GM13977 (cell line): ENCODE measurements at places on chromosomes 12 and 14.
A peak's percentile ranks its signal among the peaks of the same experiment; 100 is the strongest.

GRCh38 chr14:61484826-61485584, 163.6 kb downstream of the PRKCH start:
- no peak for DNase-seq

- no peak for DNase-seq
Observed at GRCh38 chr12:42982828-42983227, 393.3 kb upstream of the PRICKLE1 start.

- DNase-seq = no peak
Observed at GRCh38 chr12:95231190-95231589, 13.6 kb downstream of the VEZT start.

DNA sequence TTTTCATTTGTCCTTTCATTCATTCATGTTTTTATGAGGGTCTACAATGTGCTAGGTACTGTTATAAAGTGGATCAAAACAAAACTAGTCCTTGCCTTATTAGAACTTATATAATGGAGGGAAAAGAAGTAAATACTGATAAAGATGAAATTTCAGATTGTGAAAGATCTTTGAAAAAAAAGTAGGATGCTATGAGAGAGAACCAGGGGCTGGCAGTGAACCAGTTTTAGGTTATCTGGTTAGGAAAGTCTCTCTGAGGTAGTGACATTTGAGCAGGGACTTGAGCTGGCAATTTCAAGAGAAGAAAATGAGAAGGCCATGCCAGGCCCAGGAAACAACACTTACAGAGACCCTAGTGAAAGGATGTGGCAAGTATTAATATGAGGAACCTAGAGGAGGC, 57.3 kb upstream of the E2F7 start:
- DNase-seq = no peak

- no peak for DNase-seq
Observed at GRCh38 chr14:72350215-72350614, 418.0 kb downstream of the RGS6 start.

DNA sequence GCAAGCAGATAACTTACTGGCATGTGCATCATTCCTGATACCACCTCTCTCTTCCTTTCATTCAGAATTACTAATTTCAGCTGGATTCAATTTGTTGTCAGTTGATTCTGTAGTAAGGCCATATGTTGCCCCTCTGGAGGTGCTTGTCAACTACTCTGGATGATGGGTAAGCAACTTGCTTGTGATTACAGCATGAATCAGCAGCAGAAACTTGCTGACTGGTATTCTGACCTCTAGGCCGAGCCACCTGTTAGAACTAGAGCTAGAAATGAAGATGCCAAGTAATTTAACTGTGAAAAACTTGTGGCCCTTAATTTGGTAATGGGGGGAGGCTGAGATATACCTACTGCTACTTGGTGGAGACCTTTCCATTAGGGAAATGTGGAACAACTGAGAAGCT, 5.1 kb downstream of the RNF10 start:
- no peak for DNase-seq

DNA sequence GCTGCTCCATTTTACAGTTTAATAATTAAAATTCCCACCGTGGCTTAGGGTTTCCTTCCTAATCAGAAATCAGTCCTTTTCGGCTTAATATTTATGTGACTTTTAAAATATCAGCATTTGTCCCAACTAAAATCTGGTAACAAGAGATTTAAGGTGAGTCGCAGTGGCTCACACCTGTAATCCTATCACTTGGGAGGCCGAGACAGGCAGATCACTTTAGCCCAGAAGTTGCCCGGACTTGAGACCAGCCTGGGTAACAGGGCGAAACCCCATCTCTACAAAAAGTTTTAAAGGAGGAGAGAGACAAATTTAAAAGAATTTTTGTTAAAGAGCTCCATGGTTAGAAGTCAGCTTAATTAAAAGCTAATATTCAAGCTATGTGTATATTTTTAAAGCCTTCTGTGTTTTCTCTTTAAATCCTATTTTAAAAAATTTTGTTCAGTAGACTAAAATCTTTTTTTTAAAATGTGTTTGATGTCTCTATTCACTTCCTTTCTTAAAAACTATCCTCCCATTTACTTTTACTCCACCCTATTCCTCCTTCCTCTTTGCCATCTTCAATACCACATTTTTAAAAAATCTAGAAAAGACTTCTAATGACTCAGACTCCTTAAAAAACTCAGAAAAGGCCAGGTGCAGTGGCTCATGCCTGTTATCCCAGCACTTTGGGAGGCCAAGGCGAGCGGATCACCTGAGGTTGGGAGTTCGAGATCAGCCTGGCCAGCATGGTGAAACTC, 3.8 kb upstream of the TAC3 start:
- DNase-seq = no peak

- no peak for DNase-seq
Observed at GRCh38 chr12:1188016-1188415, 197.0 kb downstream of the ERC1 start.

DNA sequence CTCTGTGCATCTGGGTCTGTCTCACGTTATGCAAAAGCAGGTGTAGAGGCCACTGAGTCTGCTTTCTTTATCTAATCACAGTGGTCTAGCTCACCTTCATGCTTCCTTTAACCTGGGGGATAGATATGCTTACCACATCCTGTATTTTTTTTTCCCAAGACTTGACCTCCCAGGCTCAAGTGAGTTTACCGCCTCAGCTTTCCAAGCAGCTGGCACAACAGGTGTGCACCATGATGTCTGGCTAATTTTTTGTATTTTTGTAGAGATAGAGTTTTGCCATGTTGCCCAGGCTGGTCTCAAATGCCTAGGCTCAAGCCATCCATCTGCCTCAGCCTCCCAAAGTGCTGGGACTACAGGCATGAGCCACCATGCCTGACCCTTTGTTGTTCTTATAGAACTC, 236.0 kb downstream of the ATP23 start:
- no peak for DNase-seq

DNA sequence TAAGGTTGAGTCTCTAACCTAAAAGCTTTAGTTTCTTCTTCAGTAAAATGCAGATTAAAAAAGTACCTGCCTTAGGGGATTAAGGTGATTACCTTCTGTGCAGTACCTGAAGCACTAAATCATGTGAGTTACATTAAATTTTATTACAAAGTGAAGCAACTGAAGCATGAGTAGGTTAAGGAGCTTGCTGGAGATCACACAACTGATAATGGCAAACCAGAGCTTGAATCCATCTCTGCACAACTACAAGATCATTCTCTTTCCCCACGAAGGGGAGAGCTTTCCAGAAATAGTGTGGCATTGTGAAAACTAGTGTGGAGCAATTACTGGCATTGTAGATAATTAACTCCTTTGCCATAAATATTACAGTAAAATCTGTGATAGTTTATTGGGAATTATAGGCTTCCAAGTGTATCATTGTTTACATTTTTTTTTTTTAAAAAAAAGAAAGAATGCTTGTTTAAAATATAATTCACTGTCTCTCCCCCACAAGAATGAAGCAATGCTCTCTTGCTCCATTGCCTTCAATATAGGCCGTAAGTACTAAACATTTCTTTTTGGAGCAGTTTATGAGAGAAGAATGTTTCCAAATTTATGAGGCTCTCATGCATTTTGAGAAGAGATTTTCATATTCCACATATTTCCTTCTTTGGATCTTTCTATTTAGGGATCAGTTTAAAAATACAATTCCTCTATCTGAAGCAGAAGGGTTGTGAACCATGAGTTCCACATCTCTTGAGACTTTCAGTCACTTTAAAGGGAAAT, 20.5 kb downstream of the SLC38A2 start:
- DNase-seq = no peak

DNA sequence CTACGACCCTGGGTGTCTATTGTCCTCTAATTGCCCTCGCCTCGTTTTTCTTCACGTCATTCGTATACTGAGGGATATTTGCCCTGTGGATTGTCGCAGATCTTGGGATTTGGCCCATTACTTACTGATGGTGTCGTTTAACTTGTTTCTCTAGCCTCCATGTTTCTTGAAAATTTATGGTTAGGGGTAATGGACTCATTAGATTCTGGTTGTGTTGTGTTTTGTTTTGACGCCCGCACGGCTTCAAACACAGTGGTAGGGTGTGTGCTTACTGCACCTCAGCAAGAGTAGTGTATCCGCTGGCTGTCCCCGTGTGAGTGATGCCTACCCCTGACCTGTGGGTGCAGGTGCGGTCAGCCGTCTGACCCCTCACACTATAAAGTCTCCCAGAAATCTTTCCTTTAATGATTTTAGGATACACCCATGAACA, 874 bp upstream of the RNU6-8 start:
- DNase-seq = no peak

DNA sequence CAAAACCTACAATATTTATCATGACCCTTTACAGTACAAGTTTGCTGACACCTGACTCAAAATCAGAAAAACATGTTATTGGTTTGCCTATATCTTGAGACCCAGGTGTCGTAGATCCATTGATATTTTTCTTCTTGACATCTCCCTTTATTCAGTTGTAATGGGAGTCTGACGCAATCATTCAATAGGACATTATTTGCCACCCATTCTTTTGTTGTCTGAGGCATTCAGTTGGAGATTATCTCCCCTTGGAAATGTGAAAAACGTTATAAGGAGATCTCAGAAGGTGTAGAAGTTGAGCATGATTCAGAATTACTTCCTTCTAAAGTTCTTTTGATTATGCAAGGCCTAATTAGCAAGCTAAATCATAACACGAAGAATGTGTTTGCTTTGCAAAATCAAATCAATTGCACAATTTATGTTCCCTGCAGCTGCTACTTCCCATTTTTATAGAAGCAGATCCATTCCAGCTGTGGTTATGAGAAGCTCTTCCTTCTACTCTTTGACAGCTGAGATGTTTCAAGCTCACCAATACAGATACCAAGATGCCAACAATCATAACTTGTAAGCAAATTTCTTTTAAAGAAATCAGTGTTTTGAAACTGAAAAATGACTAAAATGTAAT, 228.2 kb upstream of the SYT1 start:
- no peak for DNase-seq

DNA sequence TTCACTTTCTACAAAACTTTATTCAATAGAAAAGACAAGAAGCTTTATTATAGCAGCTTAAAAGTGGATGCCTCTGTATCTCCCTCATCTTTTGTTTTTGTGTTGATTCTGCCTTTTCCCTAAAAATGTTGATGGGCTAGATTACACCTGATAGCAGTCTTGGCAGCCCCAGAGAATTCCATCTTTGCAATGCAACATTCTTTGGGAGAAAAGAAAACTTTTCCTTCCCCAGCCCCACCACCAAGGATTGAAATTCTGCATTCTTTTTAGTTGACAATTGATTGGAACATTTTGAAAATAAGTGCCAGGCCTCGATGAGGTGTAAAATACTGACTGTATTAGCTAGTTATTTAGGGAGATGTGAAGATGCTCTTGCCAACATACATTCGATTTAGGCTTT, 306.8 kb upstream of the G2E3 start:
- DNase-seq = no peak

- no peak for DNase-seq
Observed at GRCh38 chr14:67468378-67468730, 20.2 kb downstream of the TMEM229B start.

- DNase-seq = no peak
Observed at GRCh38 chr12:11722578-11723138, 73.2 kb downstream of the ETV6 start.

DNA sequence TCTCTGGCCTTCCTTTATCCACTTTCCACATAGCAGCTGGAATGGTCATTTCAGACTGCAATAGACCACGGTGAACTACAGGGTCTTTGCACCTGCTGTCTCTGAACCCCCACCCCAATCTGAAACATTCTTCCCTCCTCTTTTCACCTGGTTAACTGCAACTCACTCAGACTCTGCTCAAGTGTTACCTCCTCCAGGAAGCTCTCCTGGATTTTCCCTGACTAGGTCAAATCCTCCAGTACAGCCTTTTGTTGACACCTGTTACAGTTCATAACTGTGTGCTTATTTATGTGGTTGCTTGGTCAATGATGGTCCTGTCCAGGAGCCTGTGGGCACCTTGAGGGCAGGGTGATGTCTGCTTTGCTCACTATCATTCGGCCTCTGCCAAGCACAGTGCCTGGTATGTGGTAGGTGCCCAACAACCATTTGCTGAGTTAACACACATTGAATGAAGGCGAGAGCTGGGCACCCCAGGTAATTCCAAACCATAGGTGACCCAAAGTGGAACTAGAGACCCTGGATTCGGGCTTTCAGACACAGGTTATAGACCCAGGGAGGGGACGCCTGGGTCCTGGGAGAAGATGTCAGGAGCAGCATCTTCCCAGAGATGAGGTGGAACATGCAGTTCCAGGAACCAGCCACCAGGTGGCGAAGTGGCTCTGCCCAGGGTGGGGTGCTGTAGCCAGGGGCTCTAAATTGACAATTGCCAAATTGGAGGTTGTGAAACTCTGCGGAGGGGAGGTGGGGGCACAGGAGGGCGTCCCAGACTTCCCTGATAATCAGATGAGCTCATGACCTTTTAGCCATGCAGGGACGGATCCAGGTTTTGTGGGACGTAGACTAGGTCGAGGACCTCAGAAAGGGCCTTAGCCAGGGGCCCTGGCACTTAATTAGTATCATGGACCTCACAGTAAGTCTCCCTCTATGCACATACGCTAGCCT, 28.1 kb downstream of the TRPV4 start:
- peak; percentile 85 for DNase-seq

- DNase-seq = no peak
Observed at GRCh38 chr12:25592725-25593495, 39.8 kb upstream of the LMNTD1 start.

- DNase-seq = no peak
Observed at GRCh38 chr12:46455648-46456352, 83.2 kb upstream of the SLC38A2 start.

GRCh38 chr12:81080431-81080983, 2.6 kb downstream of the ACSS3 start:
- DNase-seq = no peak

- DNase-seq = no peak
Observed at GRCh38 chr12:87756721-87757120, 272.5 kb downstream of the C12orf50 start.

DNA sequence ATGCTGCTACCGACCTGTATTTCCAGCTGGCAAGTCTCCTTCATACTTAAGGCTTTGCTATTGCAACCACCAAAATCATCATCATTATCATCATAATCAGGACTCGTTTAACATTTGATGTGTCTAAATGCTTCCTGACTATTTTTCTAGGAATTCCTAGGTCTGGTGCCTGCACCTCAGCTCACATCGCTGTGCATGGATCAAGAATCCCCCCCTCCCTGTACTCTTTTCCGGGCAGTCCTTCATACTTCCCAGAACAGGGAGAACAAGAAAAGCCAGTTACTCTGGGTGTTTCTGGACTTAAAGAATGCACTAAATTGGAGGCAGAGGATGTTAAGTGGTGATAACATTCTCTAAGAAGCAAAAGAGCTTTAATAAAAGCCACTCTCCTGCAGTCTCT, 9.4 kb downstream of the ERP27 start:
- no peak for DNase-seq

GRCh38 chr12:6573001-6573400, 4.9 kb upstream of the NOP2 start:
- no peak for DNase-seq

GRCh38 chr14:104016873-104017650, 68.4 kb upstream of the ASPG start:
- DNase-seq = no peak
